Stimulated activated CD4-positive, alpha-beta T cell treated with anti-CD3 and anti-CD28 coated beads, Interleukin-15, amount 100 ng/mL, for 1 hour (primary cell): ENCODE measurements at places on chromosomes 6 and 20.

DNA sequence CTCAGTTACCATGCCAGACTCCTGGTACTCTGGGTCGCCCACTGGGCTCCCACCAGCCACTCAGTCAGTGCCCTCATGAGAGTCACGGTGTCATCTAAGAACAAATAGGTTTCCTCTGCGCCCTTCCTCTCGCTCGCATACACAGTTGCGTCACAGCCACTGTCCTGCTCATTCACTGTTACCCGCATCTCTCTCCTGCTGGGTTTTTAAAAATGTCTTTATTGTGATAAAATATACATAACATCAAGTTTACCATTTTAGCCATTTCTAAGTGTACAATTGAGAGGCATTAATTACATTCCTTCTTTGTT, 4.0 kb downstream of the TEAD3 start:
- no peak for DNase-seq

GRCh38 chr20:5463007-5463686, 146.4 kb upstream of the PROKR2 start:
- no peak for DNase-seq

DNA sequence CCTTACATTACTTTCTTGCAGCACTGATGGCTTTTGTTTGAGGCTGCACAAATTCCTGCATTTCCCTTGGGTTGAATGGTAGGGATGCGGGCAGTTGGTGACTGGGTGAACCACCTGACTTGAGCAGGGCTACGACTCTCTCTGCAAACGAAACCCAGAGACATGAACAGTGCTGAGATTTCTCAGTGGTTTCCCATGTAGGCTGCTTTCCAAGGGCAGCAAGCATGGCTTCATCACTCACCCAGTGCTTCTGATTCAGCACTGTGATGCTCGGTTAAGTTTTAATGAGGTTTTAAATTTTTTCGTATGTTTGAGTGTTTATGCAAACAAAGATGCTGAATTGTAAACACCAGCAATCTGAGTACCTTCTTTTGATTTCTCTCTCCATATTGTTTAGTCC, 127.2 kb downstream of the MTHFD1L start:
- no peak for DNase-seq

DNA sequence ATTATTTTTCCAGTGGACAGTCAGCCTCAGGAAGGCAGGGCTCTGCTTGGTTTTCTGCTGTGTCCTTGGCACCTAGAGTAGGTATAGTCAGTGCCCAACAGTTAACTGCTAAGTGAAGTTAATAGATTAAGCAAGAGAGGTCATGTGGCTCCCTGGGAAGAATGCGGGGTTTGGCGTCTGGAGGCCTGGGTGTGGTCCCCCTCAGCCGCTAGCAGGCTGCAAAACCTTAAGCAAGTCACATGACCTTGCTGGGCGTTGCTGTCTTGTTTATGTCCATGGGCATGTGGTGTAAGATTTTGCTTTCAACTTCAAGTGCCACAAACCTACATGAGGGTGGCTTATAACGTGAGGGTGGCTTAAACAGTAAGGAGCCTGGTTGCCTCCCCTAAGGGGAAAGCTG, 75.5 kb upstream of the SCP2D1 start:
- DNase-seq: no peak
